T-cell (primary cell): ENCODE measurements at places on chromosomes 16 and 17.

DNA sequence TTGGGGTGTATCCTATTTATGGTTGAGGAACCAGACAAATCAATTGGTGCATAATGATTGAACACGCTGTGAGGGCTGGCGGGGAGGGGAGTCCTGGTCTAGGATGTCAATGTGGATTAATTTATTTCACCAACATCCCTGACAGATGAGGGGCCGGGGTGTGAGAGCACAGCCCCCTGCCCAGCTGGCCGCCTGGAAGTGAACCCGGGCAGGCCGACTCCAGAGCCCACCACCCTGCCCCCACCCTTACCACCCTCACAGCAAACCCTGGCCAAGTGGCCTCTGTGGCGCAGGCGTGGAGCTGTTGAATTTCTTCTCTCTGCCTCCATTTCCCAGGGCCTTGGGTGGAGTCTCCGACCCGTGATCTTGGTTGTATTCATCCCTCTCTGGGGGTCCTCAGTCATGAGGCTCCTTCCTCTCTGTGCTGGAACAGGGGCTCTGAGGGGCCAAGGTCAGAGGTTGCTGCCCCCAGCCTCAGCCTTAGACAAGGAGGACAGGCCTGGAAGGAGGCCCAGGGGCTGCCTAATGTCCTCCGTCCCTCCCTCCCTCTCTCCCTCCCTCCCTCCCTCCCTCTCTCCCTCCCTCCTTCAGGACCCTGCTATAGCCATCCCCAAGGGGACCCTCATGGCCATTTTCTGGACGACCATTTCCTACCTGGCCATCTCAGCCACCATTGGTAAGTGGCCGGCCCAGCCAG lies 12.6 kb downstream of the SLC12A3 start:
- no peak for DNase-seq

GRCh38 chr17:20225162-20226115 lies 216.3 kb downstream of the SPECC1 start:
- no peak for DNase-seq

DNA sequence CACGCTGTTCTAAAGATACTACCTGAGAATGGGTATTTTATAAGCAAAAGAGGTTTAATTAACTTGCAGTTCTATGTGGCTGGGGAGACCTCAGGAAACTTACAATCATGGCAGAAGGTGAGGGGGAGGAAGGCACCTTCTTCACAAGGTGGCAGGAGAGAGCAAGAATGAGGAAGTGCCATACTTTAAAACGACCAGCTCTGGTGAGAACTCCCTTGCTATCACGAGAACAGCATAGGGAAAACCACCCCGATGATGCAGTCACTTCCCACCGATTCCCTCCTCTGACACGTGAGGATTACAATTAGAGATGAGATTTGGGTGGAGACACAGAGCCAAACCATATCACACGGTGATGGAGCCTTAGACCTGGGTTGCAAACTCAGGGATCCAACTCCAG lies 317.5 kb upstream of the EEF2KMT start:
- no peak for DNase-seq

DNA sequence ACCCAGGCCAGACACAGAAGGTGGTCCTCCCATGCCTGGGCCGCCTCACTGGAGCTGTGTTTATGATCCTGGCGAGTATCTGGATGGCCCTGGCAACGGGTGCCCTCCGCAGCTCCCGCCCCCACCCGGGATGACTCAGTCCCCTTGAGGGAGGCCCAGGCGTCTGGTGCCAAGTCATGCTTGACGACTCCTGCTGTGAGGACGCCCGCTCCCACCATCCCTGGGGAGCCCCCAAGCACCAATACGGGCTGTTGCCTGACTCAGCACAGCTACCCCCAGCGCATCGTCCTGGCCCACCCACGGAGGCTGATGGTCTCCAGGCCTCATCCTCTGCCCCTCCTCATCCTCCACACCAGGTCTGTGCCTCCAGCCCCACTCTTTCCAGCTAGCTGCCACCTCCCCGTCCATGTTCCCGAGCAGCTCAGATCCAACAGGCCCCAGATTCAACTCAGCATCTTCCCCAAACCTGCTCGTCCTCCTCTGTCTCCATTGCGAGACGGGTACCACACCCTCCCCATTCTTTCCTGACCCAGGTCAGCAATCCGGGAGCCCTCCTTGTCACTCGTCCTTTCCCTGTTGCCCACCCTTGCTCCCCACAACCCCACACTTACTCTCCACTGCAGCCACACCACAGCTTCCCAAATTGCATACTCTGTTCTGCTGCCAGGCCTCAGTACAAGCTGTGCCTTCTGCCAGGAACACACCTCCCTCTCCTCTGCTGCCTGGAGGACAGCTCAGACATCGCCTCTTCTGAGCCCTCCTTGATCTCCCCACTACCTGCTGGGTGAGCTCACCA lies 2.6 kb downstream of the CAMKK1 start:
- DNase-seq: no peak

GRCh38 chr17:44775838-44776621 lies 17.2 kb downstream of the ADAM11 start:
- no peak for DNase-seq

DNA sequence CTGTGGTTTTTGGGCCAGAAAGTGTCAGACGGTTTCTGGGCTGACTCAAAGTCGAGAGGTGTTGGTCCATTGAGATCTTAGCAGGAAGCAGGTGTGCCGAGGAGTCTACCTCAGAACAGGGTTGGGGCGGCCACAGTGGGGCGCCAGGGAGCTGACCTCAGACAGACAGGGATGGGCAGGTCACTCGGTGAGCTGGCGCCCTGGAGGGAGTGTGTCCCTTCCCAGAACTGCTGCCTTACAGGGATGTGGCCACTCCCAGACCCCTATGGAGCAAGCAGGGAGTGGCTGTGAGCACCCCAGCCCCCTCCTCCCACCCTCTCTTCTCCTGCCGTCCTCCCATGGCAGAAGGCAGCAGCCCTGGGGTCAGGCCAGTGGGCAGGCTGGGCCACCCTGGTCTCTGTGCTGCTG lies 14.0 kb upstream of the DPEP1 start:
- DNase-seq: no peak

DNA sequence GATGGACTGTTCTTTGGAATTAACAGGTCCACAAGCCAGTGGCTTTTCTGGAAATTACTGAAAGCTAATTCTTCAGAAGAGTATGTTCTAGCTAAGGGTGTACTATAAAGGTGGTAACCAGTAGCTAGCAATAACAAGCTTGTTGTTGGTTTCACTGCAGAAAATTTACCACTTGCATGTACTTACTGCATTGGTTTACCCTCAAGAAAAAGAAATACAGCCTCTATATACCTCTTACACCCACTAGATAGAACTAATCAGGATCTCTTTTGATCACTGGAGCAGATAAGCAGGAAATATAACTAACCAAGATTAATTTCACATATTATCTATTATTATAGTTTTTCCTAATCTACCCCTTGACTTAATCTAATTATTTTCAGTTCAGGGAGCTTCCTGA lies 184.9 kb upstream of the TBX2 start:
- no peak for DNase-seq

DNA sequence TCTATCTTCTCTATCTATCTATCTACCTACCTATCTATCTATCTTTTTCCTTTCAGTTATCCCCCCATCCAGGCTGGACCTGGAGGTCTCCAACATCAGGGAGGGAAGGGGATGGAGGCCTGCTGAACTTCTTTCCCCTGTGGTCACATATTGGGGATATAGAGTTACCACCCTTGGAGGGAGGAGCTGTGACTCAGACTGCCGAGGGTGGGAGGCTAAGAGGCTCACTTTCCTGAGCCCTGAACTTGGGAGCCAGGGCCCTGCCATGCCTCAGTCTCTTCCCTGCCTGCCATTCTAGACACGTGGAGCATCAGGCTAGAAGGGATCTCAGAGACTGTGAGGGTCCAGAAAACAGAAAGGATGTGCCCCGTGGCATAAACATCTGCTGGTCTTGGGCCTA lies 8.4 kb downstream of the LRRC3C start:
- no peak for DNase-seq

DNA sequence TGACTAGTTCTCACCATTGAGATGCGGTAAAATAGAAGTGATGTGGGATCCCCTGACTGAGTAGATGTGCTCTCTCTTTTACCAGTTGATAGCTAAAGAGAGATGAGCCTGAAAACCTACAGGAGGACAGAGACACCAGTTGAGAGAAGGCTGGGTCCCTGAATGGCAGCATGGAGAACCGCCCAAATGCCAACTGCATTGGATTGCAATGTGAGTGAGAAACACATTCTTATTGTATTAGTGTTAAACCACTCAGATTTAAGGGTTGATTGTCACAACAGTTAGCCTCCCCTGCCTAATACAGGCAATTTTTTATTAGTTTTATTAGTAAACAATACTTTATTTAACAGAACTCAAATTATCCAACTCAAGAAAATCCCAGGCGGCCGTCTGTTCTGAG lies 61.2 kb downstream of the SPACA3 start:
- DNase-seq: no peak
